ENCODE measurements at places on chromosomes 12 and 14.

DNA sequence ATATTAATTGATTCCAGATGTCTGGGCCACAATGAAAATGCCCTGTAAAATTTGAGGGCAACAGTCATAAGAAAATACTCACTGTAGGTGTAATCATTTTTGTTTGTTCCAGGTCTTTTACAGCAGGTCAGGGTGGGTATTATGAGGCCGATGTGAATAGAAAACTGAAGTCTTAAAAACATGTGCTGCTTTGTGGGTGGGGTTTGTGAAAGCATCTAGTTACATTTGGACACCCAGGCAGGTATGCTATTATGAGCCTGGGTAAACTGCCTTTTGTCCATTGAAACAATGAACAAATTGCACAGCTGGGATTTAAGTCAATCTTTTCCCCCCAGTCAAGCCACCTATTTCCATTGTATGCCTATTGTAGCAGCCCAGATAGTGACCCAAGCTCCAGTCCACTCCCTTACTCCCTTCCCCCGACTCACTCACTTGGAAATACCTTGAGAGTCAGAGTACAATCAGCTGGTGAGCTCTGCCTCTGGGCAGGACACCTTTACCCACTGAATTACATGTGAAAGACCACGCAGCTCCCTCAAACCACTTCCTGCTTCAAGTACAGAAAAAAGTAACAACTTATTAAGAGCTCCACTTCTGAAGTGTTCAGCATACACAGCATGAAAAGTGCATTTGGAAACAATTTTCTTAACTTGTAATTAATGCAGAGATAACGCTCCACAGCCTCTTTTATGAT lies 1.8 kb downstream of the IGF1 start:
- no peak for DNase-seq

DNA sequence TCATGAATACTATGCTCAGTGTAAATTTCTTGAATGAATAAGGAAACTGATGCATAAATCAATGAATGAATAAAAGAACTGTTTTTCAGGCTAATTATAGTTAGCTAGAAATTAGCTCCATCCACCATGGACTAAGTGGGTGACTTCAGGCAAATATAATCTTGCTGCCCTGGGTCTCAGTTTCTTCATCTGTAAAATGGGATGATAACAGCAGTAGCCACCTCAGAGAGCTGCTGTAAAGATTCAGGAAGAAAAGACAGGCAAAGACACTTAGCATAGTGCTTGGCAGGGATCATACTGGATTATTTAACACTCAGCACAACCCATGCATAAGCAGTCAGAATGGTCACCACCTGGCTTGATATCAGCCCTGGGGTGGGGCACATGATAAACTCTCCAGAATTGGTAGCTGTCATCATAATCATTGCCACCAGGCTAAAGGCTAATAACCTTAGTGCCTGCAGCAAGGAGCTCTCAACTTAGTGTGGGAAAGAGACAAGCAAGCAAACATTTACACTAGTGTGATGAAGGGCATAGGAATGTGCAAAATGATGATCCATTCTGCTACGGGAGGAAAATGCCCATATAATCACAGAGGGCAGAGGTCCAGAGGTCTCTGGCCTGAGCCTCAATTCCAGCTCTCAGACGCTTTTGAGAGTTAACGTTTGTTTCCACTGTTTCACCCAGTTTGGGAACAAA lies 234.7 kb upstream of the TBX3 start:
- no peak for DNase-seq

GRCh38 chr12:93808169-93808899 lies 131.2 kb downstream of the CRADD start:
- DNase-seq: no peak

GRCh38 chr14:103621860-103622259 lies 7.2 kb upstream of the KLC1 start:
- DNase-seq: no peak

DNA sequence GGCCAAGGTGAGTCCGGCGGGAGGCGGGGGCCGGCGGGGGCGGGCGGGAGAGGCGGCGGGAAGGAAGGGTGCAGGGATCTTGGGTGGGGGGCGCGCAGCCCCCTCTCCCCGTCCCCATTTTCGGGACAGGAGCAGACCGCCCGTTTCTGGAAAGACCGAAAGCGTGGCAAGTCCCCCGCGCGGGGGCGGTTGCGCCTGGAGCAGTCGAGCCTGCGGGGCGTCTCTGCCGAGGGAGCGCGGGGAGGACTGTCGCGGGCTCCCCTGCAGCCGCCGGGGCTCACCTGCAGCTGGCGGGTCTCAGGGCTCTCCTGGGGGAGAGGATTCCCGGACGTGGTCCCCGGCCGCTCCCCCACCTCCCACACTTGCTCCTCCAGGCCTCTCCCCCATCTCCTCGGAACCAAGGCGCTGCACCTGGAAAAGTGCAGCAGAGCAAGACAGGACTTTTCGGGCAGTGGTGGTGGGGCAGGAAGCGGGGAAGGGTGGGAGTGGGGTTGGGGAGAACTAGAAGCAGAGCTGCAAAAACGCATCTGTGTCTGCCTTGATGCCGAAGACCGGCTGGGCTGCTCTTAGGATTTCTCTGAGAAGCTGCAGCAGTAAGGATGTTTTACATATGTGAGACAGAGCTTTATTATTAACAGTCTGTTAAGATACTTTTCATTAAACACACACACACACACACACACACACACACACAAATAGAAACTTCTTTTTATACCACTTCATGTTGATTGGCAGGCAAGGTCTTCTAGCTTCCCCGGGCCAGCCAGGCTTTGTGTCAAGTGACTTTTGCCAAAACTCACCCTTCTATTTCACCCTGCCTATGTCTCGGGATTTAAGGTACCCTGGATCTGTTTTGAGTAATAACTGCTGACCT lies 677 bp downstream of the C12orf75 start:
- DNase-seq: no peak
